Right atrium auricular region (tissue), 2 donors: ENCODE measurements at places on chromosomes 12 and 14. TPM values are rescaled to one million over a fixed set of nuclear protein-coding genes. Genes with fewer than 3 reads are reported as not detected.
A peak's percentile ranks its signal among the peaks of the same experiment; 100 is the strongest.

MBD6 gene
- 12.5 TPM for total RNA-seq

PSMD9 gene
- 33.2 TPM for total RNA-seq

MDP1 gene
- 15.5 TPM for total RNA-seq

PTPRB gene
- 26.1 TPM for total RNA-seq

DAO gene
- total RNA-seq = not detected

ERBB3 gene
- total RNA-seq = 3.2 TPM

TBX5 gene
- total RNA-seq = 238 TPM

E2F7 gene
- not detected for total RNA-seq

OTOGL gene
- 7.6 TPM for total RNA-seq

RNASE1 gene
- total RNA-seq = 343 TPM

KERA gene
- total RNA-seq = not detected

HOXC9 gene
- total RNA-seq = not detected

GRCh38 chr14:95533391-95533821, 1.4 kb upstream of the GLRX5 start:
- H3K27ac ChIP-seq = no peak overlapping the region
- no peaks in the 10 kb centered on the region for H3K4me1 ChIP-seq
- H3K27me3 ChIP-seq = no peaks in the 10 kb centered on the region
- H3K36me3 ChIP-seq = no peaks in the 10 kb centered on the region
- peak overlapping the region; percentile 89 for H3K4me3 ChIP-seq

- H3K27me3 ChIP-seq = no peaks in the 10 kb centered on the region
- no peak for DNase-seq
- no peaks in the 10 kb centered on the region for H3K4me1 ChIP-seq
Observed at GRCh38 chr14:78164226-78164853, 5.8 kb upstream of the NRXN3 start.

GRCh38 chr14:86038387-86039042, 508.6 kb downstream of the FLRT2 start:
- no peak overlapping the region for H3K4me3 ChIP-seq
- no peaks in the 10 kb centered on the region for H3K36me3 ChIP-seq
- no peak for DNase-seq

DNA sequence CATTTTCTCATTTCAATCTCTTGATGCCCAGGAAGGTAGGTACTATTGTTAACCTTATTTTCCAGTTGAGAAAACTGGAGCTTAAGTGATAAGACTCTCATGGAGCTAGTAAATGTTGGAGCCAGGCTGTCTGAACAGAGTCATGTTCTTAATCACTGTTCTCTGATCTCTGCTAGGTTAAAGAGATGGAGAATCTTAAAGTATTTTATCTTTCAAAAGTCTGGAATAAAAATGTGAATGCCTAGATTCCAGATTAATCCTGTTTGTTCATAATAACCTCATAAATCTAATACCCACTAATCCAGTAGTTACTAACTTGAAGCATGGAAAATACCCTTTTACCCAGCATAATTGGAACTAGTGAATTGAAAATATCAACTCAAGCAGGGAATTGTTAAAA, 341.0 kb upstream of the RGS6 start:
- no peak overlapping the region for H3K4me3 ChIP-seq
- no peak overlapping the region for H3K27ac ChIP-seq
- H3K4me1 ChIP-seq = peaks cover 6% of the 10 kb centered on the region
- no peak for DNase-seq
- H3K27me3 ChIP-seq = no peaks in the 10 kb centered on the region
- no peaks in the 10 kb centered on the region for H3K36me3 ChIP-seq

GRCh38 chr12:31033146-31033545, 40.5 kb upstream of the DDX11 start:
- H3K27me3 ChIP-seq = no peaks in the 10 kb centered on the region
- H3K4me1 ChIP-seq = no peaks in the 10 kb centered on the region
- H3K36me3 ChIP-seq = no peaks in the 10 kb centered on the region
- DNase-seq = no peak

GRCh38 chr12:2960390-2960956, 1.3 kb downstream of the TEAD4 start:
- H3K27me3 ChIP-seq = no peaks in the 10 kb centered on the region
- no peaks in the 10 kb centered on the region for H3K36me3 ChIP-seq
- peak overlapping the region; percentile 58 for H3K4me3 ChIP-seq
- H3K27ac ChIP-seq = peak overlapping the region; percentile 70

DNA sequence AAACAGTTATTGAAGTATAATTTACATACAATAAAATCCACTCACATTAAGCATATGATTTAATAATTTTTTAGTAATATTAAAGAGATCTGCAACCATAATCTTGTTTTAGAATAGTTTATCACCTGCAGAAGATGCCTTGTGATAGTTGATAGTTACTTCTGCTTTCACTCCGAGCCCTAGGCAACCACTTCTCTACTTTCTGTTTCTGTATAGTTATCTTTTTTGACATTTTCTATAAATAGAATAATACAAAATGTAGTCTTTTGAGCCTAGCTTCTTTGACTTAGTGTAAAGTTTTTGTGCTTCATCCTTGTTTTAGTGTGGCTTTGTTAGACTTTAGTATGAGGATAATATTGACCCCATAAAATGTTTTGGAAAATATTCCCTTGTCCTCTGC, 111.0 kb downstream of the MNAT1 start:
- DNase-seq = no peak
- no peaks in the 10 kb centered on the region for H3K36me3 ChIP-seq
- no peak overlapping the region for H3K4me3 ChIP-seq
- H3K27me3 ChIP-seq = no peaks in the 10 kb centered on the region
- H3K4me1 ChIP-seq = no peaks in the 10 kb centered on the region

DNA sequence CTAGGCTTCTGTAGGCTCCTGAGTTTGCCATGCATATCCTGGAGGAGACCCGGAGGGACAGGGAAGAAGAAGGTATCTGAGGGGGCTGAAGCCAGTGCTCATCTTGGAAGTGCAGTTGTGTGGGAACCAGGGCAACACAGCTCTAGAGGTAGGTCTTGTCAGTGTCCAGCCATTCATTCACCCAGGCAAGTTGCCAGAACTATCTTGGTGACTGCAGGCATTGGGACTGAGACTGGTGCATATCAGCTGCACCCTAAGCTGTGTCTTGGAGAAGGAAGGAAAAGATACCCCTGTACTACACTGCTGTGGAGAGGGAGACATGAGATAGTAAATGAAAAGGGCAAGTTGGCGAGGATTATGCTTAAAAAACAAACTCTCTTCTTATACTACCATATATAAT, 4.9 kb upstream of the WIF1 start:
- H3K36me3 ChIP-seq = no peaks in the 10 kb centered on the region
- no peak overlapping the region for H3K4me3 ChIP-seq
- H3K4me1 ChIP-seq = no peaks in the 10 kb centered on the region
- DNase-seq = no peak

- H3K4me3 ChIP-seq = no peak overlapping the region
- H3K27ac ChIP-seq = no peak overlapping the region
- H3K4me1 ChIP-seq = no peaks in the 10 kb centered on the region
- DNase-seq = no peak
- H3K36me3 ChIP-seq = no peaks in the 10 kb centered on the region
Observed at GRCh38 chr12:127399451-127399850, 867.5 kb upstream of the TMEM132C start.

GRCh38 chr12:118714051-118714460, 267.3 kb upstream of the SRRM4 start:
- H3K4me1 ChIP-seq = no peaks in the 10 kb centered on the region
- no peak for DNase-seq
- H3K27ac ChIP-seq = no peak overlapping the region
- H3K4me3 ChIP-seq = no peak overlapping the region

- peak overlapping the region; percentile 83 for H3K27ac ChIP-seq
- no peak overlapping the region for H3K4me3 ChIP-seq
- DNase-seq = peak; percentile 92
- no peaks in the 10 kb centered on the region for H3K27me3 ChIP-seq
Observed at GRCh38 chr12:53096089-53096741, 1.3 kb upstream of the IGFBP6 start.

- no peak for DNase-seq
- no peaks in the 10 kb centered on the region for H3K4me1 ChIP-seq
- peak overlapping the region; percentile 99 for H3K27ac ChIP-seq
- no peaks in the 10 kb centered on the region for H3K27me3 ChIP-seq
- H3K36me3 ChIP-seq = peaks cover 4% of the 10 kb centered on the region
Observed at GRCh38 chr14:49766839-49767238, 1.1 kb upstream of the KLHDC2 start.

- no peaks in the 10 kb centered on the region for H3K27me3 ChIP-seq
- no peaks in the 10 kb centered on the region for H3K4me1 ChIP-seq
- DNase-seq = no peak
- H3K4me3 ChIP-seq = no peak overlapping the region
Observed at GRCh38 chr14:28196878-28197277, 569.7 kb upstream of the FOXG1 start.

DNA sequence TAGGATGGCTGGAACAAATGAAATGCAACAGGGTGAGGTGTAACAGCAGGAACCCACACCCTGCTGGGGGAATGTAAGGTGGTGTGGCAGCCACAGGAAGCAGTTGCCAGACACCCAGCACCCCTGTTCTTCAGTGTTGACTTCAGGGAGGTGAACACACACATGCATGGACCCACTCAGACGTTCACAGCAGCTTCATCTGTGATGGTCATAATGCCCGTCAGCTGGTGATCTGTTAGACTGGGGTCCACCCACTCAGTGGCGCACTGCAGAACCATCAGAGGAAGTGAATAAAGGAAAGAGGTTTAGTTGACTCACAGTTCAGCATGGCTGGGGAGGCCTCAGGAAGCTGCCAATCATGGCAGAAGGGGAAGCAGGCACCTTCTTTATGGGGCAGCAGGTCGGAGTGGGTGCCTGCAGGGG, 22.7 kb upstream of the TEX22 start:
- no peak overlapping the region for H3K4me3 ChIP-seq
- peaks cover 14% of the 10 kb centered on the region for H3K36me3 ChIP-seq
- H3K27me3 ChIP-seq = no peaks in the 10 kb centered on the region

- H3K4me1 ChIP-seq = no peaks in the 10 kb centered on the region
- H3K27ac ChIP-seq = peak within 1 kb of the TSS; percentile 87
- peak; percentile 72 for DNase-seq
- H3K36me3 ChIP-seq = no peaks in the 10 kb centered on the region
- peak within 1 kb of the TSS; percentile 84 for H3K4me3 ChIP-seq
- H3K27me3 ChIP-seq = no peaks in the 10 kb centered on the region
Observed at GRCh38 chr12:64610079-64610659, at the start of gene RASSF3. Gene RASSF3, plus strand, starts transcription at chr12:64610495. Its CDS starts 138 bp downstream, at chr12:64610633.

DNA sequence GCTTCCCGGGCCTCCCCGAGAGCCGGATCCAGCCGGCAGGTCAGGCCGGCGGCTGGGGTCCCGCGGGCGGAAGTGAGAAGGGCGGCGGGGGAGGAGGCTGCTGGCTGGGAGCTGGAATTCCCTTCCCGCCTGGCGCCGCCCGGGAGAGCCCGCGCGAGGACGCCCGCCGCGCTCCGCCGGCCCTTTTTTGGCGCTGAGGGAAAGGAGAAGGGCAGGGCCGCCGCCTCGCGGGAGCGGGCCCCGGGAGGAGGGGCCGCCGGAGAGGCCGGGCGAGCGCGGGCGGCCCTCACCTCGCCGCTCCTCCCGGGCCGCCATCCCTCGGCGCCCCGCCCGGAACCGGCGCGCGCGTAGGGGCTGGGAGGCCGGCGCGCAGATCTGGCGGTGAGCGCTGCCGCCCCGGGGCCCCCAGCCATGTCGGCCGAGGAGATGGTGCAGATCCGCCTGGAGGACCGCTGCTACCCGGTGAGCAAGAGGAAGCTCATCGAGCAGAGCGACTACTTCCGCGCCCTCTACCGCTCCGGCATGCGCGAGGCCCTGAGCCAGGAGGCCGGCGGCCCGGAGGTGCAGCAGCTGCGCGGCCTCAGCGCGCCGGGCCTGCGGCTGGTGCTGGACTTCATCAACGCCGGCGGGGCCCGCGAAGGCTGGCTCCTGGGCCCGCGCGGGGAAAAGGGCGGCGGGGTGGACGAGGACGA, at the start of the genes KLHL42 and MANSC4:
TSS of gene KLHL42 (plus strand) at position 314 of the 692 bp plus-strand sequence. CDS start at position 412, 98 bp downstream.
TSS of gene MANSC4 (minus strand) at position 317 of the 692 bp plus-strand sequence. CDS start 8,960 bp downstream, outside the sequence.
- peak; percentile 61 for DNase-seq
- H3K36me3 ChIP-seq = no peaks in the 10 kb centered on the region
- peaks cover 30% of the 10 kb centered on the region for H3K4me1 ChIP-seq
- no peaks in the 10 kb centered on the region for H3K27me3 ChIP-seq
- H3K27ac ChIP-seq = peak within 1 kb of the TSS; percentile 88
- H3K4me3 ChIP-seq = peak within 1 kb of the TSS; percentile 82

GRCh38 chr14:76653875-76654572, 107.2 kb upstream of the VASH1 start:
- H3K36me3 ChIP-seq = no peaks in the 10 kb centered on the region
- H3K4me1 ChIP-seq = no peaks in the 10 kb centered on the region
- H3K4me3 ChIP-seq = no peak overlapping the region
- no peak overlapping the region for H3K27ac ChIP-seq
- no peak for DNase-seq

DNA sequence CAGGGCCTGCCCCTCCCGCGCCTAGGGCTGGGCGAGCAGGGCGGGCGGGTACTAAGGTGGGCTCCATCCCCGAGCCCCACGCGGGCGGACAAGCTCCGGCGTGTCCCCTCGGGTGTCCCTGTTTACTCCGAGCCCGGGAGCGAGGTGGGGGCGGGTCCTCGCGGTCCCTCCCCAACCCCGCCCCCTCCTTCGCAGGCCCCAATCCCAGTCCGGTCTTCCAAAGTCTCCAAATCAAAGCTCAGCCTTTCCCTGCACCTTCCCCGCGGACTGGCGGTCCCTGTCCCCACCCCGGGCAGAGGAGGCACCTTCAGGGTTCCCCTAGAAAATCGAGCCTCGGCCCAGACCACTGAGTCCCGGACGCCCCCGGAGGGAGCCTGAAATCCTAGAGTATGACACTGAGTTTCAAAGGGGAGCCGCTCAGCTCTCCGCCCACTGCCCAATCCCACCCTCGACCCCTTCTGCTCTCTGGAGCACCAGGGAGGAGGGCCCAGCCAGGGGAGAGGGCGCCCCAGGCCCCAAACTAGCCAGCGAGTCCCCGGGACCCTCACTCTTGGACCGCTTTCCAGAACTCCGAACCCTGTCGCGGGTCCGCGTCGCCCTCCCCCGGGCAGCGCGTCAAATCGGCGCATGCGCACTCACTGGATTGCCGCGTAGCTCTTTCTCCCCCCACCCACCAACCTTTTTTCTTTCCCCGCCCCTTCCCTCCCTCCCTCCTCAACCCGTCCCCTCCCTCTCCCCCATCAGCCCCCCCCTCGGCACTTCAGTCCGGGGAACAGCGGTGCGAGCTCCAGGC, at the start of gene LRP1:
TSS of gene LRP1 (plus strand) at position 758 of the 793 bp plus-strand sequence. CDS start 482 bp downstream, outside the sequence.
- peak; percentile 85 for DNase-seq
- peak within 1 kb of the TSS; percentile 98 for H3K27ac ChIP-seq
- no peaks in the 10 kb centered on the region for H3K36me3 ChIP-seq
- no peaks in the 10 kb centered on the region for H3K27me3 ChIP-seq
- H3K4me1 ChIP-seq = no peaks in the 10 kb centered on the region

GRCh38 chr12:27780612-27781408, 774 bp upstream of the MANSC4 start:
- no peaks in the 10 kb centered on the region for H3K36me3 ChIP-seq
- peak; percentile 75 for DNase-seq
- H3K27ac ChIP-seq = peak overlapping the region; percentile 97
- H3K4me1 ChIP-seq = peaks cover 30% of the 10 kb centered on the region

- DNase-seq = no peak
- H3K36me3 ChIP-seq = no peaks in the 10 kb centered on the region
- no peak overlapping the region for H3K27ac ChIP-seq
- H3K4me3 ChIP-seq = no peak overlapping the region
Observed at GRCh38 chr12:104966677-104967076, 8.6 kb upstream of the SLC41A2 start.
